ENCODE measurements at places on chromosomes 6 and 20.

DNA sequence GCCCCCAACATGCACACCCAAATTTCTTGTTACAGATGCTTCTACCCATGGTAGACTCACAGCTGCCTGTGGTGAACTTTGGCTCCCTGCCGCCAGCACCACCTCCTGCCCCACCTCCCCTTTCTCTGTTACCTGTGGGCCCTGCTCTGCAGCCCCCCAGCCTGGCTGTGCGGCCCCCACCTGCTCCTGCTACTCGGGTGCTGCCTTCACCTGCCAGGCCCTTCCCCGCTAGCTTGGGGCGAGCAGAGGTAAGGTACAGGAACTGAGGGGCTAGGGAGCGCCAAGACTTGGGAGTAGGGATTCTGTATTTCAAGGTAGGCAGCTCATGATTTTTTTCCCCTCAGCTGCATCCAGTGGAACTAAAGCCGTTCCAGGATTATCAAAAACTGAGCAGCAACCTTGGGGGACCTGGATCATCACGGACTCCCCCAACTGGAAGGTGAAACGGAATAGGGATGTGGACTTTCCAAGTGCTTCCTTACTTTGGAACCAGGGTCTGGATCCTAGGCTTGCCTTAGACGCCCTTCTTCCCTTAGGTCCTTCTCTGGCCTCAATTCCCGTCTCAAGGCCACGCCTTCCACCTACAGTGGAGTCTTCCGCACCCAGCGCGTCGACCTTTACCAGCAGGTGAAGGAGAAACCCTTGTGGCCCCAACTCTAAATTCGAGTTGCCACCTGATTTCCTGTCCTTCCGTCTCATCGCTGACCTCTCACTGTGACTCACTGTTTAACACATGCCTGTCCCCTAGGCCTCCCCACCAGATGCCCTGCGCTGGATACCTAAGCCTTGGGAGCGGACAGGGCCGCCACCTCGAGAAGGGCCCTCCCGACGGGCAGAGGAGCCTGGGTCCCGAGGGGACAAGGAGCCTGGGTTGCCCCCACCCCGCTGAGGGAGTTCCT, 15.5 kb downstream of the BAG6 start:
- DNase-seq: no peak

DNA sequence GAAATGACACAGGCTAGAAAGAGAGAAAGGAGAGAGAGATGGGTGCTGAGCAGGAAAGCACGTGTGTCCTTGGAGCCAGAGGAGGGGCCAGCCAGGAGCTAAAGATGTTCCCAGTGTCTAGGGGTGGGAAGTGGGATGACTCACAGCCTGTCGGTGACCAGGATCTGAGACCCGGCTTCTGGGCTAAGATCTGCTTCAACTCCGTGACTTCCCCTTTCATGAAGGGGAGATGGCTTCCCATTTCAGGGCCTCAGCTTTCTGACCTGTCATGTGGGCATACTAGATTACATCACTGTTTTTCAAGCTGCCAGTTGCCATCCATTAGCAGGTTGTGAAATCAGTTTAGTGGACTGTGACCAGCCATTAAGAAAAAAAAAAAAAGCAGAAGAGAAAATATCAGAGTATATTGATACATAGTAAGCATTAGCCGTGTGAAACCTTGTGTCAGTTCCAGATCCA, 5.4 kb downstream of the TGM3 start:
- peak; percentile 54 for DNase-seq

DNA sequence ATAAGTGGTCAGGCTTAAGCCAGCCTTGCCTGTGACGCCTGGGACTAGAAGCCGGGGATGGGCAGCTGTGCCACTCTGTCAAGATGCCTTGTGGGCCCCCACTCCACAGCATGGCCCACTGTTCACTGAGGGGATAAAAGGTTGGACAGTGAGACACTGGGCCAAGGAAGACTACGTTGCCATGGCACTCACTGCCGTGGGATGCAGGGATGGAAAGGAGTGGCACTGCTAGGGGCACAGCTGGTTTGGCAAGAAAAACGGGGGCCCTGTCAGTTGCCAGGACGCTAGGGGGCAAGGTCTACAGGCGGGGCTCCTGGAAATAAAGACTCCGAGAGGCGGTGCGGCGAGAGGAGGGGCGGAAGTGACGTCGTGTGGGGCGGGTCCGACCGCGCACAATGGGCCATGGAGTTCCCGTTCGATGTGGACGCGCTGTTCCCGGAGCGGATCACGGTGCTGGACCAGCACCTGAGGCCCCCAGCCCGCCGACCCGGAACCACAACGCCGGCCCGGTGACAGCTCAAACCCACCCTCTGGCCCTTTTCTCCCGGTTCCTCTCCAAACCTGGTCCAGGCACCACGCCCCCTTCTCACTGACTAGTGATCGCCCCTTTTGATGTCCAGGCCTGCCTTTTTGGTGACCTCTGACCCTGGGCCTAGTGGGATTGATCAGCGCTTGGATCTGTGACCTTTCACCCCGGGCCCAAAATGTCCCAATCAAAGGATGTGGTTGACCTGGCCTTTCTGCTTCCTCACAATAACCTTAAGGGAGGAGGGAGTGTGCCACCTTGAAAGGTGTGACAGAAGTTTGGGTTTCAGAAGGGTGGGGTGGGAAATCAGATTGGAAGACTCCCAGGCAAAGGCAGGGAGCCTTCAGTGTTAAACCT, at the start of gene ATAT1:
Gene ATAT1, plus strand, starts transcription at position 391 of the 883 bp plus-strand sequence.
- DNase-seq: peak; percentile 88

DNA sequence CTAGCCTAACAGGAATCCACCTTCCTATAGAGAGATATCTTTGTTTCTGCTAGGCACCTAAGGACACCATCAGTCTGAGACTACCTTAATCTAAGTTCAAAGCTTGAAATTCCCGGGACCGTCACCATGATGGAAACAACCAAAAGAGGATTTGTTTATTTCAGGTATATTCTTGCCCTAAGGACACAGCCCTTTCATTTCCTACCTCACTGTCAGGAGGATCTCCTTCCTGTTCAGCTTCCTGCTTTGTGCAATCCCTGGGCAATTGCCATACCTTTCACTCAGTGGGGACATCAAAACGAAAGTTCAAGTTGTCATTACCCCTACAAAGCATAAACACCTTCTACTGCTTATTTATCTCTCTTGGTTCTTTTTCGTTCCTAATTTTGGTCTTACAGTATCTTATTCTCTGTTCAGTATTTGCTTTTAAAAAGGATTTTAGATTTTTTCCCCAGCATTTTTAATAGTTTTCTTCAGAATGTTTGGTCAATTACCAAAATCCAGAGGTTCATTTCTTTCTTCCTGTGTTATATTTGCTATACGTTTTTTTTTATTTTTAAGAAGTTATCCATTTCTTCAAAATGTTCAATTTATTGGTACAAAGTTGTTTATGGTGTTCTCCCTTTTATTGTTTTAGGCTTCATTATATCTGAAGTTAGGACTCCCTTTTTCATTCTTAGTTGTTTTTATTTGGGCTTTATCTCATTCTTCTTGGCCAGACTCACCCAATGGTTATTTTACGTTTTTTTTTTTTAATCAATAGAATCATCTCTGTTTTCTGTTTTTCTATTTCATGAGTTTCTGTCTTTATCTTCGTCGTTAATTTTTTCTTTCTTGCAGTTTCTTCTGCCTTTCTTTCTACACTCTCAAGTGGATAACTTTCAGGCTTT, 13.0 kb upstream of the TBPL1 start:
- DNase-seq: no peak

DNA sequence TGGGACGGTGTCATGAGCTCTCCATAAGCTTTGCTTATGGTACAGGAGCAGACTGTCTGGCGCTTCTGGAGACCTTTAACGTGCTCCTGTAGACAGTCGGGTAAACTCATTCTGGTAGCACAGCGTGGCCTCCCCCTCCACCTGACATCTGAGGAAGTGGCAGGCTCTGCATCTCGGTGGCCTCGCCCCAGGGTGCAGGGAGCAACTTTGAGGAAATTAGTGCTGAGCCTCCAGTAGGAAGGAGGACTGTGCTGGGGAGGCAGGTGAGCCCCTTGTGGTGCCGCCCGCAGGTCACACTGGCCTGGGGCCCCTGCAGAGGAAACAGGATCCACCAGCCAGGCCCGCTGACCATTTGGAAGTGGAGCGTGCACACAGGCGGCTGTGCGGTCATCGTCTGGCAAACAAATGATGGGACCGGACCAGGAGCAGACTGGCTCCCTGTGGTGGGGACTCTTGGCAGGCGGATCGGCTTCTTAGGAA, 57.9 kb downstream of the SYNJ2 start:
- no peak for DNase-seq

DNA sequence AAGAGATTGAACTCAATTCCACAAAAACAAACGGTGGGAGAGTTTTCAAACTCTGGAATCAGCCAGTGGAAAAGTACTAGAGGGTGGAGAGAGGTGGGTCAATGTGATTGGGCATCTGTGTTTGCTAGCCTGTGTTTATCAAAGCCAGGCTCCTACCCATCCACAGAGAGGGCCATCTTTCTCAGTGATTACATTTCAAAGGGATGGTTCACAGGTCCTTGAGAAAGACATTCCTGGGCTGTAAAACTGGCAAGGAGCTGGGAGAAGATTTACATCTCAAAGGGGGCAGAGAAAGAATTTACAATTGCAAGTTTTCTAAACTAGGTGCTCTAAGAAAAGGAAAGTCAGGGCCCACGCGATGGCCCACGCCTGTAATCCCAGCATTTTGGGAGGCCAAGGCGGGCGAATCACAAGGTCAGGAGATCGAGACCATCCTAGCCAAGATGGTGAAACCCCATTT, 146.8 kb upstream of the UST start:
- no peak for DNase-seq
